ENCODE measurements at places on chromosomes 3 and 15. TPM values are rescaled to one million over a fixed set of nuclear protein-coding genes. Genes with fewer than 3 reads are reported as not detected.

RBP2 gene
- not detected for total RNA-seq

ENTPD3 gene
- total RNA-seq, result 1.6 TPM

SLC9C1 gene
- total RNA-seq, result not detected

ANKRD63 gene
- not detected for total RNA-seq

BRK1 gene
- 83.8 TPM for total RNA-seq

C3orf20 gene
- total RNA-seq, result not detected

C3orf18 gene
- 1.9 TPM for total RNA-seq

SPTSSB gene
- total RNA-seq, result not detected

FETUB gene
- not detected for total RNA-seq

GOLGA6B gene
- not detected for total RNA-seq

DNA sequence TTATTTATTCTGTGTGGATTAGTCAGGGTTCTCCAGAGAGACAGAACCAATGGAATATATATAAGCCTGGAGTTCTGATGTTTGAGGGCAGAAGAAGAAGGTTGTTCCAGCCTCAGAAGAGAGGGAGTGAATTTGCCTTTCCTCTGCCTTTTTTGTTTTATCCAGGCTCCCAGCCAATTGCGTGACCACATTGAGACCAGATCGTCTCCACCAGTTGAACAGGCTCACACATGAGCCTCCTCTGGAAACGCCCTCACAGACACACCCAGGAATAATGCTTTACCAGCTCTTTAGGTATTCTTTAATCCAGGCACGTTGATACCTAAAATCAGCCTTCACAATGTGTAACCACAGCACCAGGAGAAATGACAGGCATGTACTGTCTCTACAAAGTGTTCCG is 923.1 kb downstream of the TBL1XR1 start:
- DNase-seq, result no peak
- H3K27me3 ChIP-seq, result no peaks in the 10 kb centered on the region
- no peaks in the 10 kb centered on the region for H3K4me1 ChIP-seq
- H3K27ac ChIP-seq, result no peak overlapping the region
- no peaks in the 10 kb centered on the region for H3K36me3 ChIP-seq

DNA sequence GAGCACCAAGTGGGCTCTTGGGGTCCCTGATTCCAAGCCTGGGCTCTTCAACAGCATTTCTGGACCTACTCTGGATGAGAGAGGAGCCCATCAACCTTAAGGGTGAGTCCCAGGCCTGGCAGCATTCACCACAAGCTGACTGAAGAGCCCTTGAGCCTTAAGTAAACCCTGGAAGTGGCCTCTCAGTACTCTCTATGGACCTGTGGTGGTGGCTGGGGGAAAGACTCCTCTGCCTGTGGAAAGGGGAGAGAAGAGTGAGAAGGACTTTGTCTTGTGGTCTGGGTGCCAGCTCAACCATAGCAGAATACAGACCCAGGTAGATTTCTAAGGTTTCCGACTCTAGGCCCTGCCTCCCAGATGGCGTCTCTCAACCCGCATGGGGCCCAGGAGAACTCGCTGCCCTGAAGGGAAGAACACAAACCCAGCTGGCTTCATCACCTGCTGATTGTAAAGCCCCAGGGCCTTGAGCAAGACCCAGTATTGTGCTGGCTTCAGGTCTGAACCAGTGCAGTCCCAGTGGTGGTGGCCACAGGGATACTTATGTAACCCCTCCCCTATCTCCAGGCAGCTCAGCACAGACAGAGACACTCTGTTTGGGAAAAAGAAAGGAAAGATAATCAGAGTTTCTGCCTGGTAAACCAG is 71.4 kb downstream of the TFDP2 start:
- H3K27me3 ChIP-seq, result no peaks in the 10 kb centered on the region
- H3K36me3 ChIP-seq, result no peaks in the 10 kb centered on the region
- H3K4me1 ChIP-seq, result peaks cover under 1% of the 10 kb centered on the region
- no peak for DNase-seq

GRCh38 chr15:64045774-64046420 is 388 bp downstream of the DAPK2 start:
- peaks cover 28% of the 10 kb centered on the region for H3K4me1 ChIP-seq
- DNase-seq, result peak; percentile 29
- no peaks in the 10 kb centered on the region for H3K36me3 ChIP-seq
- H3K27me3 ChIP-seq, result no peaks in the 10 kb centered on the region
- peak overlapping the region; percentile 65 for H3K4me3 ChIP-seq

DNA sequence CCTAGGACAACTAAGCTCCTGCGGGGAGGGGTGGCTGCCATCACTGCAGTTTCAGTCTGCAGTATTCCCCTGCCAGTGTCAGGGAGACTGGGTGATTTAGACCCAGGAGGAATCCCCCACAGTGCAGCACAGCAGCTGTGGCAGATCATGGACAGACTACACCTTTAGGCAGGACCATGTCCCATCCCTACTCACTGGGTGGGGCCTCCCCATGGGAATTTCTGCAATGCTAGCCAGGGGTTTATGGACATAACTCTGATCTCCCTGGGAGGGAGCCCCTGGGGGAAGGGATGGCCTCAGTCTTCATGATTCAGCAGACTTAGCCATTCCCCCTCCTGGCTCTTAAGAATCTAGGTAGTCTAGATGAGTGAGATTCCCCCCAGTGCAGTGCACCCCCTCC is 130.1 kb upstream of the STAC start:
- no peaks in the 10 kb centered on the region for H3K4me1 ChIP-seq
- no peaks in the 10 kb centered on the region for H3K27me3 ChIP-seq
- H3K27ac ChIP-seq, result no peak overlapping the region

GRCh38 chr15:92079047-92079446 is 225.5 kb downstream of the SLCO3A1 start:
- no peaks in the 10 kb centered on the region for H3K27me3 ChIP-seq
- no peaks in the 10 kb centered on the region for H3K36me3 ChIP-seq
- peaks cover 7% of the 10 kb centered on the region for H3K4me1 ChIP-seq
- DNase-seq, result no peak
- no peak overlapping the region for H3K27ac ChIP-seq

All from transverse colon (tissue), 4 donors.